Upper lobe of right lung (tissue), 1 donor: ENCODE measurements at places on chromosomes 12 and 14. TPM values are rescaled to one million over a fixed set of nuclear protein-coding genes. Genes with fewer than 3 reads are reported as not detected.
A peak's percentile ranks its signal among the peaks of the same experiment; 100 is the strongest.

DNA sequence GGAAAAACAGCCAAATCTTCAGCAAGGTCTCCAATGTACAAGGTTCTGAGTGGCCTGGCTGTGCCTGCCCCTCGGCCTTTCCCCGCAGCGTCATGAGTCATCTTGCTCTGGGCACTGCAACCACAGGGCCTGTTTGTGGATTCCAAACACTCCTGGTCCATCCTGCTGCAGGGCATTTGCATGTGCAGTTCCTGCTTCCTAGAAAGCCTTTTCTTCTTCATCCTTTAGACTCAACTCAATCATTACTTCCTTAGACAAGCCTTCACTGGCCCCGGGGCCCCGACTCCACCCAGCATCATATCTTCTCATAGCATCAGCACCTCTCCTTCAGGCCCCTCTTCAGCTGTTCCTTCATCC lies 101.8 kb upstream of the EGLN3 start:
- no peak for DNase-seq

DNA sequence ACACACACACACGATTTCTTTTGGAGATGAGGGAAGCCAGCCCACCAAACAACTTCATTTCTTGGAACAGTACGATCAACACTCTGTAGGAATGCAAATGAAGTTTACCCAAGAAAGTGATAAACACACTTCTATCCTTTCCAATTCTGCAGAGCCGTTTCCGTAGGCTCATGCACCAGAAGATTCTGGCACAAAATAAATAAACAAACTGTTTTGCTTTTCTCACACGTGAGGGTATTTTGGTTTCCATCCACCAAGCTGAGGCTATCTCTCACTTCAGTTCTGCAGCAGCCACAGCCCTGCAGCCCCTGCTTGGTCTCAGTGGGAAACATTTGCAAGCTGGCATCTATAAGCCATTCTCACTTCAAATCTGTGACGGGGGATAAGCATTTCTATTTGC lies 15.3 kb upstream of the TSPAN11 start:
- DNase-seq, result no peak

Gene VDR
- total RNA-seq, result 28.7 TPM

GRCh38 chr12:120093336-120093591 lies 23.3 kb downstream of the RAB35 start:
- no peak for DNase-seq

Gene ASIC1
- 0.35 TPM for total RNA-seq

DNA sequence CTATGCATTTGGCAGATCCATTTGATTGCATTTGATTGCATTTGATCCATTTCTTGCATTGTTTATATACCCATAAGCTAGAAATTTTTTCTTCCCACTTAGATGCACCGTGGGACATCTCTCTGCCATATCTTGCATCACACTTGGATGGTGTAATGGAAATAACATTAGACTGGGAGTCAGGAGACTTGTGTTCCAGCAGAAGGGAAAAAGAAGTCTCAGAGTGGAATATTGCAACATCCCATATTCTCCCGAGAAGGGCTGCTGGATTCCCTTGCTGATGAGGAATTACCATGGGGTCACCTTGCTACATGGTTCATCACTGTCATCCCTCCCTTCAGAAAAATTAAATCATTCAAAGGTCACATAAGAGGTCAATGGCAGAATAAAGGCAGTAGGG lies 78.1 kb downstream of the KSR2 start:
- DNase-seq, result no peak

DNA sequence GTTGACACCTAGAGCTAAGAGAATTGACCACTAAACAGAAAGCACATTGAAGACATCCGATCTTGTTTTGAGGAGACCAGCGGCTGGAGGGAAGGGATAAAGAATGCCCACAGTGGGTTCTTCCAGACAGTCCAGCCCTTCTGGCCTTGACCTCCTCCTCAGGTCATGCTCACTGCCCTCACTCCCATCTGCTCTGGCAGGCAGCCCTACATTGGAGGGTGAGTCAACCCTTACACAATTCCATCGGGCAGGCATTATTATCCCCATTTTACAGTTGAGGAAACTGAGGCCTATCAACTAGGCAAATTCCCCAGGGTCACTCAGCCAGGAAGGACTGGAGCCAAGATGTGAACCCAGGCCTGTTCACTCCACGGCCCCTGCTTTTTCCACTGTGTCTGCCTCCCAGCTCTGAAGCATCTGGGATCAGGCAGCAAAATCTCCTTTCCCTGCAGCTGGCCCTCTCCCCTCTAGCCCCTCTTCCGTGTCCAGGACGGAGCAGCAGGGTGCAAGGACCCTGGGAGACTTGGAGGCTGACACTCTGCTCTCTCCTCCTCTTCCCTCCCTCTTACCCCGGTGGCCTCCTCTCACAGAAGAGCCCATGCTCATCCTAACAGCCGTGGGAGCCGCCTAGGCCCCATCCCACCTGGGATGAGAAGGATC lies 5.3 kb downstream of the SCNN1A start:
- DNase-seq, result no peak

DNA sequence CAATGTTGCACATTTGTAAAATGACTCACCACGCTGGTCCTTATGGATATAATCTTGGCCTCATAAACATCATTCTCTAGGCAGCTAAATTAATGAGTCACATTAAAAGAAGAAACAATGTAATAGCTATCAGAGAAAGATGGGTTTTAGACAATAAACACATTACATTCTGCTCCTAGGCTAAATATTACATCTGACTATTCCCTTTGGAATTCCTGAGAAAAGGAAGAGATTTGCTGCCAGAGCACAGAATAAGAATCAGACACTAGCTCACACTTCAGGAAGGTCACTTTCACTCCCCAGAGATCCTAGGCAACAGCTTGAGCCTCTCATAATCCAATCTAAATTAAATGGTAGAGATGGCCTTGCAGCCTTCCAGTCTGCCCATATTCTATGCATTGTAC lies 218.2 kb downstream of the PTPRO start:
- DNase-seq, result no peak

Gene LTA4H
- total RNA-seq, result 314 TPM

Gene SLC6A15
- not detected for total RNA-seq

- DNase-seq, result no peak
These were observed 2.7 kb upstream of the NUAK1 start for GRCh38 chr12:106141452-106141851.

DNA sequence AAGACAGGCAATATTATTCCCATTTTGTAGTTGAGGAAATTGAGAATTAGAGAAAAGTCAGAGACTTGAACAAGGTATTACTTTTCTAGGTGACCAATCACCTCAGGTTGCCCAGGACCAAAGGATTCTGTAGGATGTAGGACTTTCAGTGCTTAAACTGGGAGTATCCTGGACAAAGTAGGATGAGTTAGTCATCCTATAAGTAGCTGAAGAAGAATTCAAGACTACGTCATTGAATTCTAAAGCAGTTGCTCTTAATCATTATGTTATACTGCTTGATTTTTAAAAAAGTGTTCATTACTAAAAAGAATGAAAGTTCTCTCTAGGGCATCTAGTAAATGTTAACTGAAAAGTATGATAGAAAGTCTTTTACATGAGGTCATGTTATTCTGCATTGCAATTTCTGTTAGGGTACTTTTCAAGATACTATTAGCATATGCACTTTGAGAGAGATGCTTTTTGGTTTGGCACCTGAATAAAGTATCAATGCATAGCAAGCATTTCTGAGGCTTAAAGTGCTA lies 101.7 kb downstream of the RTN1 start:
- DNase-seq, result no peak

- DNase-seq, result no peak
These were observed 47.9 kb upstream of the KCNC2 start for GRCh38 chr12:75257510-75257909.

DNA sequence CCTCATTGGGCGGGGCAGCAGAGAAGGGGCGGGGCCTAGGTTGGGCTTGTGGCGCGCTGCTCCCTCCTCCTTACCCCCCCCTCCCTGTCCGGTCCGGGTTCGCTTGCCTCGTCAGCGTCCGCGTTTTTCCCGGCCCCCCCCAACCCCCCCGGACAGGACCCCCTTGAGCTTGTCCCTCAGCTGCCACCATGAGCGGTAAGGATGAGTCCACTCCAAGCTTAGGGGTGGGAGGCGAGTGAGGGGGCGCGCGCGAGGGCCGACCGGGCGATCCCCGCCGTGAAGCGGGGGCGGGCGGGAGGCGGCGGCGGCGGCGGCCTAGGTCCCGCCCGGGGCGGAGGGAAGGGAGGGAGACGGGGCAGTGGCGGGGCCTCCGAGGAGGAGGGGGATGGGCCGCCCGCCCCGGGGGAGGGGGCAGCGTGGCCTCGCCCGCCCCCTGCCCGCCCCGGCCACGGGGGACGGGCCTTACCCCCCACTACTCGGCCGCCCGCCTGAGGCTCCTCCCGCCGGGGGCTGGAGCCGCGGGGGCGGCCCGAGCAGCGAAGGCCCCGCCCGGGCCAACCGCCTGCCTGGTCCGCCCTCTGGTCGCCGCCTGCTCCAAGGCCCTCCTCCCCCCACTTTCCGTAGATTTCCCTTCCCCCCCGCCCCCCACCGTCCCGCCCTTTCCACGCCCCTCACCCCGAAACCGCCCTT lies at the start of gene SP1:
Gene SP1 (plus strand): TSS at position 73 of the 690 bp plus-strand sequence. CDS start 116 bp downstream, at position 189.
- peak; percentile 99 for DNase-seq

Gene ZNF839
- total RNA-seq, result 10.1 TPM
